DMS53 (cell line): ENCODE measurements at places on chromosomes 16 and 17.

- DNase-seq = peak; percentile 70
Observed at GRCh38 chr17:74569020-74570003, 2.0 kb upstream of the CD300H start.

GRCh38 chr16:57688987-57689761, 5.4 kb upstream of the DRC7 start:
- peak; percentile 33 for DNase-seq

DNA sequence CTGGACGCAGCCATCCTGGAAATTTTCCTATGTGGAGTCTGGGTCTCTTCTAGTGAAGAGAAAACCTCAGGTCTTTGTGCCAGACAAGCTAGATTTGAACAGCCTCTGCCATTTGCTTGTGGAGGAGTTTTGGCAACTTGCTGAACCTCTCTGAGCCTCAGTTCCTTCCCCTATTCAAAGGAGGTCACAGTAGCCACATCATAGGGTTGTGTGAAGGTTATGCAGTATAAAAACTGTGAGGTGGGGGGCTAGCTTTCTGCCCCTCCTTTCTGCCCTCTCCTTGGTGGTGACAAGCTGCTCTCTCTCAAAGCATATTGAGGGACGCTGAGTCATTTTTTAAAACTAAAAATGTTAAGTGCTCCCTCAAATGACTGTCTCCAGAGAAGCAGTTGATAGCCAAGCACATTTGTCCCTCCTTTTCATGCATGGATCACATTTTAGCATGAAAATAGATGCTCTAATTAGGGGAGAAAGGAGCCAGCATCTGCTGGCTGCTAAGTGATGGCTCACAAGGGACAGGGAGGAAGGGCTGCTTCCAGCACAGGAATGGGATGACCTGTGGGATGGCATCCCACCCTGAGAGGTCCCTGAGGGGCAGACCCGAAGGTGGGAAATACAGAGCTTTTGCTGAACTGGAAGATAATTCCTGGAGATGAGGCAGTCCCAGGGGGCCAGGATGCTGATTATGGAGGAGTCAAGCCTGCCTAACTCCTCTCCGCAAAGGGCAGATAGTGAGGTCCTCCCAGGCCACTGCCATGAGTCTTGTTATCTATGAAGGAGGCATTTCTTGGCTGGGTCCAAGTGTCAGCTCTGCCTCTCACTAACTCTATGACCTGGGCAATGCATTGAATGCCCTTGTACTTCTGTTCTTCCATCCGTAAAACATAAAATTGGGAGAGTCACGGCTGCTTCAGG, 218.8 kb downstream of the RAB11FIP4 start:
- DNase-seq = no peak

DNA sequence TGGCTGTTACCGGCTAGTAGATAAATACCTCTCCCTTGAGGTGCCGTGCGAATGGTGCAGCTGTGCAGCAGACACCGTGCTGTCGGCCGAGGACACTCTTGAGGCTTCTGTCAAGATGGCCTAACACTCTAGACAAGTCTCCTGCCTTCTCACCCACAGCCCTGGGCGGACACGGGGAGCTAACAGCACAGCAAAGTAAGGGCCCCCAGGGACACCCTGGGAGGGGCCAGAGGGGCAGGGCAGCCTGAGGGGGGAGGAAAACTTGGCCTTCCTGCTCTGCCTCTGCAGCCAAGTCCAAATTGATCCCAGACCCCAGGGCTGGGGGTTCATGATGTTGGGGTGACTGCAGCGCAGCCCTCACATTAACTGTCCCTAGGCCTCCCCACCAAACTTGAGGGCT, 210.2 kb downstream of the RPTOR start:
- no peak for DNase-seq

DNA sequence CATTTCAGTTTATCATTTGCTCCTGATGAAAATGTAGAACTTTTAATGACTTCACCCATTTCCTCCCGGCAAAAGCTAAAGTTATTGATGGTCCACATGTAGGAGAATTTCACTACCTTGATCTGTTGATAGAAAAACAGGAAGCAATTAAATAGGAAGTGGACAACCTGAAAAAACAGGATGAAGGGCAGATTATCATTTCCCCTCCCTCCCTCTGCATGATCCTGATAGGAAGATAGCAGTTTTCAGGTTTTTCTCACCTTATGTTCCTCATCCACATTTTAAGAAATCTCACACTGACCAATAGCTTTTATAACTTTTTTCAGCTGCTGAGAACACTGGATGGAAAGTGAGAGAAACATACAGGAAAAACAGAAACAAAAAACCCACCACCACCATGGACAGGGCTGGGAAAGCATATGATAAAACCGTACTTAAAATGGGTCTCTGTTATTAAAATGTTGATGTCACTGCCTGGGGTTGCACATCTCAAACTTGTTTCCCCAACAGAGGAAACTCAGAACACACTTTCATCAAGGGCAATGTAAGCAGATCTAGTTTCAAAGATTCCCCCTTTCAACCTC, 46.4 kb downstream of the NXPH3 start:
- no peak for DNase-seq

DNA sequence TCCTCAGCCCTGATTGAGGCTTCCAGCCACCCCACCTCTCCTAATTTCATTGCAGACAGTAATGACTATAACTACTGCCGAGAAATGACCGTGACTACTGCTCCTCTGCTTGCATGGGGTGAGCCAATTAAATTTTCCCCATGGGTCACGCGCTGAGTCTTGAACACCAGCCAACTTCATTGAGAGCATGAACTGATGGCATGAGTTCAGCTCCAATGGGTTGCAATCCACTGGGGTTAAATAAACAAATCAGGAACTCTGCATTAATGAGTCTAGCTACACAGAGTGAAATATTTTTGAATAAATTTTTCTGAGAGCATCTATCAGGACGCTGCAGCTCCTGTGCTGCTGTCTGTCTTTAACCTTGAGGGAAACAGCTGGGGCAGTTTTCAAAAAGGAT, 61.6 kb upstream of the CLEC3A start:
- DNase-seq = no peak

- no peak for DNase-seq
Observed at GRCh38 chr17:46908068-46908737, 14.8 kb upstream of the GOSR2 start.

DNA sequence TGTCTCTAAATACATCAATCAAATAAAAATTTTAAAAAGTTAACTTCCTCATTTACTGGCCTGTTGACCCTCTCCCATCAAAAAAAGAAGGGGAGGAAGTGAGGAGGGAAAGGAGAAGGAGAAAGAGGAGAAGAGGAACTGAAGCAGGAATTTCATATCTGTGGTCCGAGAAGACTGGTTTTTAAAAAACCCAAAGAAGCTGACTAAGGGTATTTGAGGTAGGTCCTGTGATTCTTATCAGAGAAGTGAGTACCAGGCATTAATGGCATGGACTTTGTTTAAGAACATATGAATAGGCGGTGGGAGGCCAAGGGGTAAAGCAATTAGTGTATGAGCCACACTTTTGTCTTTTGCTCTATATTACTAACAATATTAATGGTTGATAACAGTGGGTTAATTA, 2.0 kb downstream of the SLC46A1 start:
- DNase-seq = no peak

- no peak for DNase-seq
Observed at GRCh38 chr16:88560714-88561484, 9.3 kb upstream of the ZC3H18 start.

DNA sequence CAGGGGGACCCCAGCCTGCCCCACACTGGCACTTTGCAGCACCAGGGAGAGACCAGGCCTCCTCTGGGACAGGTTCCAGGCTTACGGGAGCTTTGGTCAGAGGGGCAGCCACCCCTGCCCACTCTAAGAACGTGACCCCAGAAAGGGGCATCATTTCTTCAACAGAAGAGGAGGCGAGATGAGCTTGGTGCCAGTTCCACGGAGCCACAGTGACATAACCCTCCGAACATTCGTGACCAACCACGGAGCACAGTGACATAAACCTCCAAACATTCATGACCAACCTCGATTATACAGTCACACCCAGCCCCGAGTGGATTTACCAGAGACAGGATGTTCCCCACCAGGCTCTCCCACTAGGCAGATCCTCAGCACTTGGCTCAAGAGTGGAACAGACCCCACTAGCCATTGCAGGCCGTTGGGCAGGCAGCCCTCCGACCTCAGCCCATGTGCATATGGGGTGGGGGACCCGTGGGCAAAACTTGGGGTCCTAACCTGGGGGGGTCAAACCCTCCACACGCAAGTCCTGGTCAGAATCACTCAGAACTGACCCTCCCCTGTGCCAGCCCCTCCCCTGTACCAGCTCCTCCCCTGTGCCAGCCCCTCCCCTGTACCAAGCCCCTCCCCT, 112.9 kb downstream of the METRNL start:
- DNase-seq = no peak

DNA sequence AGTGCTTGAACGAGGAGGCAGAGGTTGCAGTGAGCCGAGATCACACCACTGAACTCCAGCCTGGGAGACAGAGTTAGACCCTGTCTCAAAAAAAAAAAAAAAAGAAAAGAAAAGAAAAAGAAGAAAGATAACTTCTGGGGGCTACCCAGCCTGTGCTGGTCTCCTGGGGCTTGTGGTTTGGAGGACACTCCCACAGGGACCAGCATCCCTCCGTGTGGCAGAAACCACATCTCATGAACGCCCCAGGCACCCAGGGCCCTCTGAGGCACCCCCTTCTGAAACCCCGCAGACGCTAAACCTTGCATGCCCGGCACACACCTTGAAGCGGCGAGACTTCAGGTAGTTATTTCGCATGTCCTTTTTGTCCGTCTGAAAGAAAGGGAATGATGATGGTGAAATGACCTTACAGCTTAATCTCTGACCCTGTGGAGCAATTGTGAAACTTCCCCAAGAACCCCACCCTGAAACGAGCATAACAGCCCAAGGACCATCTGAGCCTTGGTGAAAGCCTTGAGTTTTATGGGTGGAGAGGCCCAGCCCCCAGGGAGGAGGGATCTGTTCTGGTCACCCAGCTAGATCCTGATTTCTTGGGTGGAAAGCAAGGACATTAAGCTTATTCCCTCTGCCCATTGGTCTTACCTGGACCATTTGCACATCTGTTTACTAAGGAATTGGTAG, 55.0 kb downstream of the CNGB1 start:
- no peak for DNase-seq

DNA sequence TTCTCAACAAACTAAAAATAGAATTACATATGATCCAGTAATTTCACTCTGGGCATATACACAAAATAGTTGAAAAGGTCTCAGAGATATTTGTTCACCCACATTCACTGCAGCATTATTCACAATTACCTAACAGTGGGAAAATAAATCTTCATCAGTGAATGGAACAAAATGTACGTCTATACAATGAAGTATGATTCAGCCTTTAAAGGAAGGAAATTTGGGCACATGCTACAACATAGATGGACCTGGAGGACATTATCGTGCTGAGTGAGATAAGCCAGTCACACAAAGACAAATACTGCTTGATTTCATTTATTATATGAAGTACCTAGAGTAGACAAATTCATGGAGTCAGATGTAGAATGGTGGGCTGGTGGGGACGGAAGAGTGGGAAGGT, 47.0 kb downstream of the MFSD11 start:
- DNase-seq = no peak

DNA sequence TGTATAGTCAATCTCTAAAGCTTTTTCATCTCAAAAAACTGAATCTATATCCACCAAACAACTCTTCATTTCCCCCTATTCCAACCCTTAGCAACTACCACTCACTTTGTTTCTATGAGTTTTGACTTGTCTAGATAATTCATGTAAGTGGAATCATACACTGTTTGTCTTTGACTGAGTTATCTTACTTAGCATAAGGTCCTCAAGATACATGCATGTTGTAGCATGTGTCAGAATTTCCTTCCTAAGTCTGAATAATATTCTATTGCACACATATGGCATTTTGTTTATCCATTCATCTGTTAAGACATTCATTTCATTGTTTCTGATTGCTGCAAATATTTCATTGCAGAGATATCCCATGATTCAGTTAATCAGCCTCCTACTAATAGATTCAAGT, 72.2 kb downstream of the SSH2 start:
- no peak for DNase-seq

GRCh38 chr17:5902181-5903140, 167.7 kb upstream of the WSCD1 start:
- no peak for DNase-seq
